Activated T-cell treated with anti-CD3 and anti-CD28 coated beads for 4 hours (primary cell): ENCODE measurements at places on chromosomes 5 and 9.
A peak's percentile ranks its signal among the peaks of the same experiment; 100 is the strongest.

- no peak for DNase-seq
These were observed 1.3 kb downstream of the C5orf15 start for GRCh38 chr5:133967124-133967523.

GRCh38 chr9:121319383-121319780 is 50.7 kb downstream of the STOM start:
- no peak for DNase-seq

DNA sequence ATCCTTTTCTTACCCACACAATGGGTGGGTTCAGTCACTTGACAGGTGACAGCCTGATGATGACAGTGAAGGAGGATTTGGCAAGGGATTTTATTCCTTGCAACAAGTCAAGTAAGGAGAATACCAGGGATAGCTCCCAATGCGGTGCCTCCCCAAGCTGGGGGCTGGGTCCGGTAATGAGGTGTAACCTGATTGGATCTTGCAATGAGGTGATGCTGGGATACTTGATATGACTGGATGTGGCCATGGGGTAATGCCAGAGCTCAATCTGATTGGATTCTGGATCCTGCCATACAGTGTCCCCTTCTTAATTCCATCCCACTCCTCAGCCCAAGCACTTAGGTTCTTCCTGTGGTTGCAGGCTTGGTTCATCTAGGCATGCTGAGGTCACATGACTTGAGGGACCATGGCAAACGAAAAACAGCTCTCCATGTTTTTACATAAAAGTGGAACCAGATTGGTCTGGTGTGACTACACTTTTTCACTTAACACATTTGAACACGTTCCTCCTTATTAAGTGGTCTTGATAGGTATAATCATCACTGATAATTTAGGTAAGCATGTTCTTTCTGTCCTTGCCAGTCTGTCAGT is 181.1 kb downstream of the PDZD2 start:
- DNase-seq = no peak

DNA sequence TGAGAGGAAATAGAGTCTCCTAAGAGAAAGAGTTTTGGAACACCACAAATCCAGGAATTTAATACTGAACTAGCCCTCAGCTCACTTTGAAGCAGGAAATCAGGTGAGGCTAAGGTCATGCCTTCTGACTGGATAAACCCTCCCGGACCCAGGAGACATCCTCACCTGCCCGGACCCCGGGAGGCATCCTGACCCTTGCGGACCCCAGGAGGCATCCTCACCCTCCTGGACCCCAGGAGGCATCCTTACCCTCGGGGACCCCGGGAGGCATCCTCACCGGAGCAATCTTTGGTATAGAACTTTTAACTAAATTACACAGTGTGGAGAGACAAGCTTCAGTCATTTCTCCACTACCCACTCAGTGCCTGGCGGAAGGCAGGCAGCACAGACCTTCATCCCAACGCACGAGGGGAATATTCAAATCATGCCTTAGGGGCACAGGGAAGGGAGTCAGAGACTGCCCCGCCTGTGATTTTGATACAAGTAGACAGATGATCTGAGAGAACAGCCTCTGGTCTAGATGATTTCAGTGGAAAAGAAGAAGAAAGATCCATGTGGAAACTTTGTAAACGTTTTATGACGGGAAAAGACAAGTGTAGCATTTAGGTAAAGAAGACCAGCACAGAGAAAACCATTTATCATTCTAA is 21.3 kb downstream of the STXBP1 start:
- DNase-seq = no peak

GRCh38 chr5:39302472-39302871 is 61.8 kb downstream of the C9 start:
- no peak for DNase-seq

GRCh38 chr9:132283863-132284262 is 70.9 kb downstream of the SETX start:
- DNase-seq = no peak

GRCh38 chr5:126525630-126526245 is 69.3 kb downstream of the ALDH7A1 start:
- DNase-seq = no peak

- no peak for DNase-seq
These were observed 57.1 kb downstream of the PSD2 start for GRCh38 chr5:139852696-139853095.

DNA sequence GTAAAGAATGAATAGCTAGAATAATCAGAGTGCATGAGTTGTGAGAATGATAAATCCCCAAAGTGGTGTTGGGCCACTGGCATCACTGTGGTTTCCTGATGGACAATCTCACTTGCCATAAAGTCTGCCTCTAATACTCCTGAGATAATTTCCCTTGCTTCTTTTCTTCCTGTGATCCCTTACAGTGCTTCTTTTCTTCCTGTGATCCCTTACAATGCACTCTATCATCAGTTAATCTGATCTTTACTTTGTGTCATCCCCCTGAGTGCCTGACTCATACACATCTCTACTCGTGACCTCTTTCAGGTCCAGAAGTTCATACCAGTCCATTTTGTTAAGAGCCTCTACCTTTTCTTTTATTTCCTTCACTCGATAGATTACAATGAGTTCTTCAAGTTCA is 418.3 kb downstream of the HCN1 start:
- DNase-seq = no peak

DNA sequence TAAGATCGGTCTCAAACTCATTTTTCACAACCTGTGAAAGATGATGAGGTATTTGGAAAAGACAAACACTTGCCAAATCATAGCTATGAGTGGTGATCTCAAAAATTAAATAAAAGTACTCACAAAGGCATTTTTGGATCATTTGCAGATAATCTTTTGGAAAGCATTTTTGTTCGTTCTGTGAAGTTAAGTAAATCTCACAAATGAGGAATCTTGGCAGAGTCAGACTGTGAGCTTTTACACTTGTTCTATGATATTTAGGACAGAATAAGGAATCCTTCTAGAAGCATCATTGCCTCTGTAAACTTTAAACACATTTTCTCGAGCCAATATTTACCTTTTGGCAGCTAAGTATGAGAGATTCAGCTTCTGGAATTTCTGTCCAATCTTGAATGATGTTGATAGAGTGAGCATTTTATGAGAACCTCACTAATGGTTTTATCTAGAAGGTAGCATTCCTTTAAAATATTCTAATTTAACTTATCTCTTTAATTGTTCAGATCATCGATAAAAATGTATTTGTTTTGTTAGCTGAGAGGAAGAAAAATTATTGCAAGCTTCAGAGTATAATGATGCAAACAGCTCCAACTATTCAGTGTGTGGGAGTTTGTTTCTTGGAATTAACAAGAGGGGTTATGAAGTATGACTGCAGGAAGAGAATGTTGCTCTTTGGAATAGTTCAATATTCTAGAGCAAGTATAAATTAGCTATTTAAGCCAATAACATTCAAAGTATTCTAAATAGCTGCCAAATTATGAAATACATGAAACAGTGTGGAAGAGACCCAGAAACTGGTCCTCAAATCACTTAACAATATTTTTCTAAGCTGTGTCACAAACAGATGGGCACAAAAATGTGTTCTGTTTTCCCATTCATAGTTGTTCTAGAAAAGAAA is 48.6 kb upstream of the SLCO6A1 start:
- no peak for DNase-seq

DNA sequence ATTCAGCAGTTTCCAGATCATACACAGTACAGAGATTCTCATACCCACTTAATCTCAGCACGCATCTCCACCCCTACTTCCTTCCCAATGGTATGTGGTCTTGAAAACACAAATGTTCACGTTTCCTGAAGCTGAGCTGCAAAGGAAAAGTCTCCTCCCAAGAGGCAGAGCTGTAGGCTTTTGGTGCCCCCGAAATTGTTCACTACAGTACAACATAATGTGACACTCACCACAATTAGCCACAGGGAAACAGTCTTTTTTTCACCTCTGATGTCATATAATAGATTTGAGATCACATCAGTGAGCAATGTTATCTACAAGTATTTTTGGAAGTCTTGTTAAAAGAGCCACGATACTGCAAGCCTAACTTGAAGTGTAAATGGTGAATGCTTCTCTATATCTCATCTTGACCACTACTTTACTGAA is 40.2 kb downstream of the NFIB start:
- DNase-seq = no peak

GRCh38 chr9:123358181-123358905 is 2.3 kb downstream of the CRB2 start:
- DNase-seq = no peak

GRCh38 chr5:66570201-66570600 is 26.0 kb upstream of the MAST4 start:
- DNase-seq = no peak

DNA sequence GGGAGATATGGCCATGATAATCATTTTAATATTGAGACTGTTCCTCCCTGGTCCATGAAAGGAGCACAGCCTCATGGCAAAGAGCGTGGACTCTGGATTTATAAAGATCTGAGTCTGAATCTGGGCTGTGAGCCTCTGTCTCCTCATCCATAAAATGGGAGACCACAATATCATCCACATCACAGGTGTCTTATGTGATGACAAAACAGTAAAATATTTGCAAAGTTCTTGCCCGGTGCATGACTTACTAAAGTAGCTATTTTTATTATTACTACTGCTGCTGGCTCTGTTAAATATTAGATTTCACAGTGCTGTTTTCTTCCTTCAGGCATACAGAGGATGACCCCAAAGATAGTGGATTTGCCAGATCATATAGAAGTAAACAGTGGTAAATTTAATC is 74.1 kb downstream of the TEK start:
- no peak for DNase-seq

DNA sequence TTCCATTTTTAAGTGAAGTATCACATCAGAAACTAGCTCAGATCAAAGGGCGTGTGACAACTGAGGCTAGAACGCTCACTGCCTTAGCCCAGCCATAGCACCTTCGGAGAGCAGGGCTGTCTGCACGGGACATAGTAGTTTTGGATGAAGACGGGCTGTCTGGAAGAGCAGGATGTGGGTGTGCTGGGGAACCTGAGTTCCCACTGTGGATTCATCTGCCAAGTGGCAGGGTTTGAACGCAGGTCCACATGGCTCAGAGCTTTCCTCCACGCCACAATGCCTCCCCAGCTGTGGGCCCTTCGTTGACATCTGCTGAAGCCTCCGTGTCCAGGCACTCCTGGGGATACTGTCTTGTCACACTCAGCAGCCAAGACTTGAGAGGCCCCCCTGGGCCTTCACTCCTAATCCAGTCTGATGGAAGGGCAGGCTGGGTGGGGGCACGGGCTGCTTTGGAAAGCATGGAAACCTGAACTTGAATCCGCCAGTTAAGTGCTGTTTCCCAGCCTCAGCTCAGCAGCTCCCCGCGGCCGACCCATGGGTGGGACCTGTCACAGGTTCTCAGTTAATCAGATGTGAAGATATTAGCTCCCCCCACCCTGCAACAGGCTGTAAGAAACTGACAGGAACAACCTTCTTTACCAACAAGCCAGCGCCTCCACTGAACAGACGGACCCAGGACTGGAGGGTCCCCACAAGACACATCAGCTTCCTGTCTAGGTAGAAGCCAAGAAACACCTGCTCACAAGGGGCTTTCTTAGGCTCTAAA is 228.1 kb downstream of the FANCC start:
- DNase-seq = no peak

DNA sequence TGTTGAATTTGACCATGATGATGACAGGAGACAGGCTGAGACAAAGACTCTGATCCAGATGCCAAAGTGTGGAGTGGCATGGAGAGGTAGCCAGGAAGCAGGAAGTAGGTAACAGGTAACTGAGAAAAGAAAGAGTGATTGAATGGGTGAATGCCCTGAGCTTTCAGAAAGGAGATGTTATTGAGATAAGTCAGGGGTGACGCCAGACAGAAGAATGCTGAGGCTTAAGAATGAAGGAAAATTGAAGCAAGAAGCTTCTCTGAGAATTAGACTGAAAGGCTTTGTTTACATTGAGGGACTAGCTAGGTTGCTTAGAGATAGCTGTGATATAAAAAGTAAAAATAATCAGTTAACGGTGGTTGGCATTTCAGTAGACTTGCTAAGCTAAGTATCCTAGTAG is 165.7 kb downstream of the PSAT1 start:
- no peak for DNase-seq

DNA sequence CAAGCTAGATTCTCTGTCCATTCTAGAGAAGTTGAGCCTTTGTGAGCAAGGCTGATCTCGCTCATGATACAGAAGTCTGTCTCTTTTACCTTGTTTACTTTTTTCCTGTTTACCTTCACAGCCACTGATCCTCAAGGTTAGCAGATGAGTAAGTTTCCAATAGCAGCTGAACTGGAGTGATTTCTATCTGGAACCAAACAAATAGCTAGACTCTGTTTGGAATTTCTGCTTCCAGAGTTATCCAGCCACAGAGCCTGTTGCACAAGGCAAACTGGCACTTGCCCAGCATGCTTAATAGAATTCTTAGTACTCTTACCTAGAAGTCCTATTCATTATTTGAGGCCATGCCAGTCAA is 12.8 kb upstream of the PANK3 start:
- no peak for DNase-seq

- no peak for DNase-seq
These were observed 194.8 kb upstream of the IRX2 start for GRCh38 chr5:2946315-2946714.

DNA sequence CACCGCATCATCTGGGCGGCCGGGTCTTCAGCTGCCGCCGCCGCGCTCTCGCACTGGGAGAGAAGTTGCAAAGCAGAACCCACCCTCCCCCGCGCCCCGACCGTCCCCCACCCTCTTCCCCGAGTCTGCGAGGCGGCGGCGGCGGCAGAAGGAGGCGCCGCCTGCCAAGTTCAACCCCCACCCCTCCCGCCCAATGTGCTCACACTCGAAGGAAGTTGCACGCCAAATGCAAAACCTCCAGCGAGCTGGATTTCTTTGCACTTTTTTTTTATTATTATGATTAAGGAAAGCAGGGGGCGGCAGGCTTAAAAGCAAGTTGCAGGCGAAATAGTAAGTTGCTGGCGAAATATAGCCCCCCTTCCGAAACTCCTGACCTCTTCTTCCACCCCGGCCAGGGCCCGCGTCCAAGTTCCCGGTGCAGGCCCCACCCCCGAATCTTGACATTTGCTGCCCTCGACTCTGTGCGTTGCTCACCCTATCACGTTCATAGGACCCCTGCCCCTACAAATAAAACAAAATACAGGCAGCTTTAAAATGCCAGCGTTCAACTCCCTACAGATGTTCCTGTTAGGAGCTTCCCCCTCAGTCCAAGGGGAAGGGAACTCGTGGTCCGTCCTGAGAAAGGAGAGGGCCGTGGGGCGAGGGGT is 1.1 kb upstream of the NR3C1 start:
- DNase-seq = peak; percentile 63

GRCh38 chr9:447230-448025 is 232.8 kb downstream of the DOCK8 start:
- DNase-seq = peak; percentile 42

GRCh38 chr9:33287087-33287490 is 3.2 kb upstream of the NFX1 start:
- DNase-seq = peak; percentile 31

DNA sequence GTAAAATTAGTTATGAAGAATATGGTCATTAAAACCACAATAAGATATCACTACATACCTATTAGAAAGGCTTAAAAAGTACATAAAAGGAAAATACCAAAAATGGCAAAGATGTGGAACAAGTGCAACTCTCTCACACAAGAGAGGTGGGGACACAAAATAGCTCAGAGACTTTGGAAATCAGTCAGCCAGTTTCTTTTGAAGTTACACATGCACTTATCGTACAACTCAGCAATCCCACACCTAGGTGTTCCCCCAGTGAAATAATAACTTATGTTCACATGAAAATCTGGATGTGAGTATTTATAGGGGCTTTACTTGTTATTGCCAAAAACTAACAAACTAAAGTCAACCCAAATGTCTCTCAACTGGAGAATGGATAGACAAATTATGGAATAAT is 9.8 kb upstream of the RICTOR start:
- no peak for DNase-seq

GRCh38 chr9:15096972-15097371 is 186.7 kb upstream of the FREM1 start:
- no peak for DNase-seq
